ENCODE measurements at places on chromosomes 1 and 21.

DNA sequence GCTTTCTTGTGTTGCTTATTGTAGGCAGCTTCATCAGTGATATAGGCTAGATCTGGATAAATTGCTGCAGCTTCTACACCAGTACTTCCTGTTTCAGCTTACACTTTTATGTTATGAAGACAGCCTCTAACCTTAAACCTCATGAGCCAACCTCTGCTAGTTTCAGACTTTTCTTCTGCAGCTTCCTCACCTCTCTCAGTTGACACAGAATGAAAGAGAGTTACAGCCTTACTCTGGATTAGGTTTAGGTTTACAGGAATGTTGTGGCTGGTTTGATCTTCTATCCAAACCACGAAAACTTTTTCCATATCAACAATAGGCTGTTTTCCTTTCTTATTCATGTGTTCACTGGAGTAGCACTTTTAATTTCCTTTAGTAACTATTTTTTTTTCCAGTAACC is 76.9 kb upstream of the RNPC3 start:
- peak; percentile 24 for DNase-seq

- DNase-seq, result no peak
Observed at GRCh38 chr1:88910401-88910800, 19.0 kb upstream of the GTF2B start.

DNA sequence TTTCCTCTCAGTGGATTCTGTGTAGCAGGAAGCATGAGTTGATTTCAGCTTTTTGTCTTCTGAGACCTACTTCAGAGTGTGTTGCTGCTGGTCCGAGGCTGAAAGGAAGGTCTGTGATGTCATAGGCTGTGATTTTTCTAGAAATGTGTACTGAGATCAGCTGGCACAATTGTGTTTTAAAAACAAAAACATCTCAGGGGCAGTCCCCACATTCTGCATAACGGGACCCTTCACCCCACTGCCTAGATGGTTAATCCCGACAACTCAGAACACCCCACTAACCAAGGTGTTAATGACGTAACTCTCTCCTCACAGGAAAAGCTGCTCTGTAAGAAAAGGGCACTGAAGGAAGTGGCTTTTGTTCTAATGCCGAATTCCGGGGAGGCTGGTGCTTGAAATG is 59.8 kb upstream of the PPP2R5A start:
- DNase-seq, result no peak

GRCh38 chr1:151085953-151086559 is 15.5 kb downstream of the GABPB2 start:
- no peak for DNase-seq

DNA sequence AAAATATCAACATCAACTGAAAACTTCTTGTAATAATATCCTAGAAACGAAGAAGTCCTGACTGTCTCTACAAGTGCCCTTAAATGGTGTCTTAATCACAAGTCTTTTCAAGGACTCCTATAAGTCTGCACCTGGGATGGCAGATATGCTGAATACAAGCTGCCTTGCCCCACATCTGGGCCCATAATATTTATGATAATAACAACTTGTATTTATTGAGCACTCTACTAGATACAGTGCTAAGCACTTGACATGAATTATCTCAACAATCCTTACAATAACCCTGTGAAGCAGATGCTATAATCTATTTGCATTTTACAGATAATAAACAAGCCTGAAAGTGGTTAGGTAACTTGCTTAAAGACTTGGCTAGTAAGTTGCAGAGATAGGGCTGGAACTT is 78.0 kb upstream of the ZNF648 start:
- no peak for DNase-seq

GRCh38 chr1:40956407-40956806 is 23.1 kb upstream of the CTPS1 start:
- peak; percentile 22 for DNase-seq

- no peak for DNase-seq
Observed at GRCh38 chr1:212560933-212561460, 47.6 kb upstream of the ATF3 start.

- DNase-seq, result no peak
Observed at GRCh38 chr1:15305468-15305770, 58.4 kb downstream of the FHAD1 start.

DNA sequence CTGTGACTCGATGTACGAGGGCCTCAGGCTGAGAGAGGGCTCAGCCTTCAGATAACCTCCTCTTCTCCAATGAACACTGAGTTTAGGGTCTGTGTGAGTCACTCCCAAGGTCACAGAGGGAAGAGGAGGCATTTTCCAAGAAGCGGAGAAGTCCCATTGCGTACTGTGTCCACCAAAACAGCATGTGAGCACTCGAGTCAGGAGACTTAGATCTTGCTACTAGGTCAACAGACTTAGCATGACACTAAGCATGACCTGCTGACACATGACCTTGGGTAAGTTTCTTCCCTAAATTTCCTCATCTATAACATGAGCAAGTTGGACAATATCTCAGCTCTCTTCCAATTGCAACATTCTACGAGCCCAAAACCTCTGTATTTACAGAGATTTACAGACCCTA is 68.0 kb downstream of the PLPP3 start:
- DNase-seq, result no peak

DNA sequence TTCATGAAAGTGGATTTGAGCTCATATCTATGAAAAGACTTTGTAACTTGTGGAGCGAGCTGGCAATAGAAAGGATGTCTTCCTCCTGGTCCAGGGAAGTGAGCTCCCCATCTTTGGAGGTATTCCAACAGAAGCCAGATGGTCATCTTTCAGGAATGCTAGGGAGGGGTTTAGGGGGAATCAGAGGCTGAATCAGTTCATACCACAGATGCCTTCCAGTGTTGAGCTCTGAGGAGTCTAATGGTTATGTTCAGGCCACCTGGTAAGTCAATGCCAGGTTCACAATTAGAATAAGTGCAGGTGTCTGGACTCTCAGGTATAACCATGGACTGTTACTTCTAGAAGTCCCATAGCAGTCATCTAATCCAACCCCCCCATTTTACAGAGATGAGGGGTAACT is 119.1 kb downstream of the ACTL8 start:
- DNase-seq, result peak; percentile 12
